MM.1S (cell line): ENCODE measurements at places on chromosomes 13 and 19.

DNA sequence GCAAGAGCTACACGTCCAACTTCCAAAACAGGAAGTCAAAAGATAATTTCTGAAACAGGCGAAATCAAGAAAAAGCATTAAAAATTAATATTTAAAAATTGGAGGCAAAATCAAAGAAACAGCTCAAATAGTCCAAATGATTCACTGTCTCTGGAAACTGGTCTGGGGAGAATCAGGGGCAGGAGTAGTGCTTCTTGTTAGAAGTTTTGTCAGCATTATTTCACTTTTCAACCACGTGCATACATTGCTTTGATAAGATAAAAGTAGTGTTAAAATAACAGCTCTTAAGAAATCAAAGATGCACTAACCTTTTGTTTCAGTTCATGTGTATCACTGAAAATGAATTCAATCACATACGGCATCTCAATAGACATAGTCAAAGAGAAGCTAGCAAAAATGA, 53.8 kb downstream of the PARP4 start:
- no peak overlapping the region for H3K27ac ChIP-seq
- no peak for DNase-seq
- H3K4me1 ChIP-seq: no peaks in the 10 kb centered on the region
- H3K36me3 ChIP-seq: no peaks in the 10 kb centered on the region

- H3K4me3 ChIP-seq: no peak overlapping the region
- DNase-seq: peak; percentile 31
- no peaks in the 10 kb centered on the region for H3K27me3 ChIP-seq
- H3K27ac ChIP-seq: no peak overlapping the region
- H3K4me1 ChIP-seq: peaks cover 8% of the 10 kb centered on the region
- H3K36me3 ChIP-seq: no peaks in the 10 kb centered on the region
Measured at GRCh38 chr13:28286263-28286662, 147.9 kb downstream of the PAN3 start.

DNA sequence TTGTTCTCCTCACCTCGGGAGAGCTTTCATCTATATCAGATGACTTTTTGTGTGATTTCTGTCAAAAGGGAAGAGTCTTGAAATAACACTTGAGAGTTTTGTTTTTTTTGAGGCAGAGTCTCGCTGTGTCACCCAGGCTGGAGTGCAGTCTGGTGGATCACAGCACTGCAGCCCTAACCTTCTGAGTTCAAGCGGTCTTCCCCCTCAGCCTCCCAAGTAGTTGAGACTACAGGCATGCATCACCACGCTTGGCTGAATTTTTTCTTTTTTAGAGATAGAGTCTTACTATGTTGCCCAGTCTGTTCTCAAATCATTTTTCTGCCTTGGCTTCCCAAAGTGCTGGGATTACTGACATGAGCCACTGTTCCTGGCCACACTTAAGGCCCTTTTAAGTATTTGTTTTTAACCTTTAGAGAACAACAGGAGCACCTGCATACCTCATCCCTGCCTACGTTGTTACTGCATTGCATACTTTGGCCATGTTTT, 11.4 kb downstream of the NDFIP2 start:
- H3K27me3 ChIP-seq: no peaks in the 10 kb centered on the region
- H3K36me3 ChIP-seq: no peaks in the 10 kb centered on the region
- H3K27ac ChIP-seq: no peak overlapping the region
- H3K4me3 ChIP-seq: no peak overlapping the region
- no peak for DNase-seq
- peaks cover 4% of the 10 kb centered on the region; the same call in 1 of the 2 replicates for H3K4me1 ChIP-seq

DNA sequence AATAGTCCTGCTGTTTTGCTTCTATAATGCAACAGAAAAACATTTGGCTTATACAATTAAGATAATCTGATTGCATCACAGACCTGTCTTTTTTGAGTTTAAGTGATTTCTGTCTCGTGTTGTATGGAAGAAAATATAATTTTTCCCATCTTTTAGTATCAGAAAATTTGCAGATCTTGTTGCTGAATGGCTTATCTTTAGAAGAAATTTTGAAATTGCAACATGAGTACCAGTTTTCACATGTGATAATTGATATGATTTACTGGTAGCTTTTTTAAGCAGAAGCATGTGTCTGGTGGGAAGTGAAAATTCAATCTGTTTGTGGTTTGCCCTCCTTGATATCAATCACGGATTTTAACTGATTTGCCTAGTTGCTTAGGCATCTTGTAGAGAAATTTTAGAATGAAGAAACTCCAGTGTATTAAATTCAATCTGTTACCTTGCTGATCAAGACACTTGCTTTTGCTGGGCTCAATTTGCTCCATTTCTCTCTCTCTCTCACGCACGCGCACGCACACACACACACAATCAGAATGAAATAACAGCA, 89.8 kb upstream of the MYCBP2 start:
- no peaks in the 10 kb centered on the region for H3K36me3 ChIP-seq
- no peak overlapping the region for H3K4me3 ChIP-seq
- H3K4me1 ChIP-seq: no peaks in the 10 kb centered on the region
- no peak for DNase-seq

DNA sequence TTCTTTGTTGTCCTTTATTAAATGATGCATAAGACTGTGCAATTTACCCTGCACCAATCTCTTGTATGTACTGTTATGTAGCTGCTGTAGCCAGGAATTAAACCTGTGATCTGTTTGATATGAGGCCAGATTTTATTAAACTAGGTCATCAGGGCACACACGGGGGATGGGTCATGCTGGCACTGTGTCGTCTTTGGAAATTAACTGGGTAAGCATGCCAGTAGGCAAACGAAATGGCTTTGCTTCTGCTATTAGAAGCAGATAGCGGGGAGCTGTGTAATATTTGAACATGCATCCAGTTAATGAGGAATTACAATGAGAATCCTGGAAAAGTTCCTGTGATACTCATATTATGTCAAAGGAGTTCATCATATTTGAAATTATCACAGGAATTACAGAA, 23.5 kb downstream of the MTUS2 start:
- DNase-seq: no peak
- no peak overlapping the region for H3K27ac ChIP-seq
- H3K27me3 ChIP-seq: no peaks in the 10 kb centered on the region
- H3K4me3 ChIP-seq: no peak overlapping the region

GRCh38 chr19:12596927-12597548, 13.6 kb downstream of the ZNF490 start:
- DNase-seq: no peak
- no peaks in the 10 kb centered on the region for H3K4me1 ChIP-seq
- H3K4me3 ChIP-seq: no peak overlapping the region
- no peaks in the 10 kb centered on the region for H3K27me3 ChIP-seq
- no peaks in the 10 kb centered on the region for H3K36me3 ChIP-seq

GRCh38 chr13:43543331-43543730, 243.4 kb downstream of the ENOX1 start:
- no peak overlapping the region for H3K4me3 ChIP-seq
- DNase-seq: no peak
- no peaks in the 10 kb centered on the region for H3K36me3 ChIP-seq

GRCh38 chr13:20877902-20878301, 24.6 kb downstream of the XPO4 start:
- no peak for DNase-seq
- no peaks in the 10 kb centered on the region for H3K27me3 ChIP-seq
- no peaks in the 10 kb centered on the region for H3K4me1 ChIP-seq
- H3K36me3 ChIP-seq: no peaks in the 10 kb centered on the region
- H3K27ac ChIP-seq: no peak overlapping the region

DNA sequence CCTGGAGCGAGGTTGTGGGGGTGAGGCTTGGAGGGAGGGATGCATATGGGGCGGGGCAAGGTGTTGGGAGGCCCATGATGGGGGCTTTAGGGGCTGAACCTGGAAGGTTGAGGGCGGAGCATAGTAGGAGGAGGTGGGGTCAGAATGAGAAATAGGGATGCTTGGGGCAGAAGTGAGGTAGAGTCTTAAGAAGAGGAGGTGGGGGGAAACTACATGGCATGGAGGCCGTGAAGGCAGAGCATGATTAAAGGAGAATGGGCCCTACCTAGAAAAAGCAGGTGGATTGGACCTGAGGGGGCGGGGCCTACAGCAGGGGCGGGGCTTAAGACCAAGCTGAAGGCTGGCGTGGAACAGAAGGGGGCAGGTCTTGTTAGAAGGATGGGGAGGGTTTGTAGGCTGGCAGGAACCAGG, 799 bp downstream of the NR1H2 start:
- H3K4me3 ChIP-seq: no peak overlapping the region
- peaks cover 5% of the 10 kb centered on the region; the same call in 1 of the 2 replicates for H3K36me3 ChIP-seq
- no peaks in the 10 kb centered on the region for H3K27me3 ChIP-seq
- no peak for DNase-seq
- no peak overlapping the region for H3K27ac ChIP-seq

DNA sequence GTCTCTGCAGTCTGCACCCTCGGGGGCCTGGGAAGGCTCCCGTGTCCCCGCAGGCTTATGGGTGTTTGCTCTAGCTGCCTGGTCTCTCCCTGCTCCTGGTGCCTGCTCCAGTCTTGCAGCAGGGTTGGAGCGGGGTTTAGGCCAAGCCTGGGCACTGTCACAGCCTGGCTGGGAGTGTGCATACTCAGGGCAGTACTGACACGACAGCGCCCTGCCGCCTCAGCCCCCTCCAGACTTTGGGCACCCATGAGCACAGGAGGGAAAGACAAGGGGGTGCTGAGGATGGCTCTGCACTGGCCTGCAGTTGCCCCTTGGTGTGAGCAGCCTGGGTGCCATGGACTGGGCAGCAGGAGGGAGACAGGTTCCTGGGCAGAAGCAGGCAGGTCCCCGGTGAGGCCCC, 35.7 kb downstream of the CEP89 start:
- H3K27me3 ChIP-seq: no peaks in the 10 kb centered on the region
- no peaks in the 10 kb centered on the region for H3K4me1 ChIP-seq
- H3K4me3 ChIP-seq: no peak overlapping the region
- DNase-seq: no peak
- no peaks in the 10 kb centered on the region for H3K36me3 ChIP-seq

DNA sequence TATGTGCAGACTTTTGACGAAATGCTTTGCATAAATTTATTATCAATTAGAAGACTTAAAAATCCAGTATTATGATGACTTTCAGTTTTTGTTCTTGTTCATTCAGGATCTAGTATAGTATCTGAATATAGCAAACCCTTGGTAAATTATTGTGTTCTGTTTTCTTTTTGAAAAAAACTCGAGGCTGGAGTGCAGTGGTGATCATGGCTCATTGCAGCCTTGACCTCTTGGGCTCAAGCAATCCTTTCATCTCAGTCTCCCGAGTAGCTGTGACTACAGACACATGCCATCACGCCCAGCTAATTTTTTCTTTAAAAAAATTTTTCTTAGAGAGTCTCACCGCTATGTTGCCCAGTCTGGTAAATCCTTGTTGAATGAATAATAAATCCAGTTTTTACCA, 4.6 kb downstream of the FARP1 start:
- H3K4me3 ChIP-seq: no peak overlapping the region
- no peaks in the 10 kb centered on the region for H3K27me3 ChIP-seq
- H3K27ac ChIP-seq: no peak overlapping the region
- H3K4me1 ChIP-seq: no peaks in the 10 kb centered on the region; the same call in 1 of the 2 replicates

DNA sequence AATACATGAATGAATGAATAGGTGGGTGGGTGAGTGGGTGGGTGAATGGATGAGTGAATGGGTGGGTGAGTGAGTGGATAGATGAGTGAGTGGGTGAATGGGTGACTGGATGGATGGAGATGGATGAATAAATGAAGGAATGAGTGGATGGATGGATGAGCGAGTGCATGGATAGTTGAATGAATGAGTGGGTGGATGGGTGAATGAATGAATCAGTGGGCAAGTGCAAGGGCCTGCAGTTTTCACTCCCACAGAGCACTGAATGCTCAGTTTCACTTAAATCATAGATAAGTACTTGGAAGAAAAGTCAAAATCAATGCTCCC, 12.4 kb downstream of the GAS6 start:
- no peak overlapping the region for H3K4me3 ChIP-seq
- H3K27ac ChIP-seq: no peak overlapping the region
- no peaks in the 10 kb centered on the region for H3K27me3 ChIP-seq
- no peak for DNase-seq
- H3K4me1 ChIP-seq: peaks cover 53% of the 10 kb centered on the region
- H3K36me3 ChIP-seq: peaks cover 16% of the 10 kb centered on the region

- DNase-seq: no peak
- no peaks in the 10 kb centered on the region for H3K4me1 ChIP-seq
- H3K36me3 ChIP-seq: no peaks in the 10 kb centered on the region
- H3K27ac ChIP-seq: no peak overlapping the region
- no peaks in the 10 kb centered on the region for H3K27me3 ChIP-seq
Measured at GRCh38 chr13:112354330-112355273, 21.6 kb upstream of the SPACA7 start.

GRCh38 chr13:113545931-113546516, 38.5 kb upstream of the TFDP1 start:
- no peaks in the 10 kb centered on the region for H3K27me3 ChIP-seq
- no peak overlapping the region for H3K27ac ChIP-seq
- H3K4me1 ChIP-seq: no peaks in the 10 kb centered on the region
- no peak for DNase-seq
- H3K36me3 ChIP-seq: no peaks in the 10 kb centered on the region

DNA sequence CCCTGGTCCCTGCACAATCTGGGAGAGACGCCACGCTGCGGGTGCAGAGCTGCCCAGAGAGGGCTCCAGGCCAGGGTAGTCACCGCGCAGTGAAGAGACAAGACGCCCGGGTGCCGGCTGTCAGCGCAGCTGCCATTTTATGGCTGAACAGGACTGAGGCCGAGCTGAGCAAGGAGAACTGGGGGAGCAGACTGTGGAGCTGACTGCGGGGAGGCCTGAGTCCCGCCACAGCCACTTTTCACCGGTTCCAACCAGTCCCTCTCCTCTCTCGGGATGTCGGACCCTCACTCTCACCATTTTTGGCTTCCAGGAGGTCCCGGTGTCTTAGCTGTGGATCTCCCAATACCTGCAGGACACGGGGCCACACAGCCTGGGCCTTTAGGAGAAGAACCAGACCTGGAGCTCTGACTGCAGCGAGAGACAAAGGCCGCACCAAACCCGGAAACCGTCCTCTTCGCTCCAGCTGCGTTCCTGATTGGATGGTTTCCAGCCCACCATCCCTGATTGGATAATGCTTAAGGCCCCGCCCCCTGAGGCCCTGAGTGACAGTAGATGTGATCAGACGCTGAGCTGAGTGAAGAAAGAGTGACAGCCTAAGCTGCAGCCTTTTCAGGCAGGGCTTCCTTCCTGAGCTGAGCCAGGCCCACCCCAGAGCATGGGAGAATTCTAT, at the start of gene ZNF626:
Gene ZNF626, minus strand, starts transcription at position 422 of the 670 bp plus-strand sequence. Its CDS starts 125 bp downstream, at position 297.
- no peak within 1 kb of the TSS for H3K4me3 ChIP-seq
- no peak within 1 kb of the TSS for H3K27ac ChIP-seq
- no peaks in the 10 kb centered on the region for H3K4me1 ChIP-seq
- DNase-seq: peak; percentile 49

- 0 out of 2 replicates have a peak, but pooled peaks cover 4% of the 10 kb centered on the region for H3K36me3 ChIP-seq
- H3K4me3 ChIP-seq: no peak overlapping the region
- H3K4me1 ChIP-seq: peaks cover 7% of the 10 kb centered on the region; the same call in 1 of the 2 replicates
- DNase-seq: no peak
Measured at GRCh38 chr19:17311455-17312188, 2.3 kb downstream of the DDA1 start.
